ENCODE measurements at places on chromosomes 5 and 9. TPM values are rescaled to one million over a fixed set of nuclear protein-coding genes. Genes with fewer than 3 reads are reported as not detected.

The TUSC1 gene
- 4.3 TPM for polyA plus RNA-seq

The PCDHGA2 gene
- polyA plus RNA-seq = 0.19 TPM

The PRRX2 gene
- polyA plus RNA-seq = 0.83 TPM

The STC2 gene
- 0.80 TPM for polyA plus RNA-seq

The BTNL3 gene
- polyA plus RNA-seq = 0.09 TPM

The LCN15 gene
- polyA plus RNA-seq = not detected

The MYMK gene
- polyA plus RNA-seq = not detected

The PHF24 gene
- polyA plus RNA-seq = 0.36 TPM

The SPIN1 gene
- 13.2 TPM for polyA plus RNA-seq

The ADRA1B gene
- polyA plus RNA-seq = 1.3 TPM

The PDZD2 gene
- 0.39 TPM for polyA plus RNA-seq

The PDGFRB gene
- 27.4 TPM for polyA plus RNA-seq

The ZFP62 gene
- polyA plus RNA-seq = 27.2 TPM

The PHF2 gene
- polyA plus RNA-seq = 11.2 TPM

The FOXD4L4 gene
- polyA plus RNA-seq = 0.02 TPM

The SH3GL2 gene
- polyA plus RNA-seq = not detected

The RGS3 gene
- 48.3 TPM for polyA plus RNA-seq

The C8G gene
- polyA plus RNA-seq = 3.2 TPM

The C5orf34 gene
- polyA plus RNA-seq = 1.2 TPM

The VDAC1 gene
- polyA plus RNA-seq = 84.0 TPM

The ADRB2 gene
- 1.2 TPM for polyA plus RNA-seq

The SLC31A1 gene
- polyA plus RNA-seq = 3.3 TPM

The STK32A gene
- polyA plus RNA-seq = 0.42 TPM

The SH3TC2 gene
- 0.02 TPM for polyA plus RNA-seq

The C6 gene
- 0.02 TPM for polyA plus RNA-seq

The PIP5KL1 gene
- 0.42 TPM for polyA plus RNA-seq

The TERT gene
- polyA plus RNA-seq = 0.53 TPM

The PDE6A gene
- polyA plus RNA-seq = not detected

The AGXT2 gene
- polyA plus RNA-seq = not detected

The PCDHGA9 gene
- polyA plus RNA-seq = not detected

The IFNB1 gene
- not detected for polyA plus RNA-seq

The GTF2H2 gene
- polyA plus RNA-seq = 9.6 TPM

The SHC3 gene
- 0.06 TPM for polyA plus RNA-seq

The PCDHGA6 gene
- 0.54 TPM for polyA plus RNA-seq

The MVB12B gene
- 2.8 TPM for polyA plus RNA-seq

The SOHLH1 gene
- polyA plus RNA-seq = not detected

The PCDHA9 gene
- not detected for polyA plus RNA-seq

The SPINK4 gene
- 0.67 TPM for polyA plus RNA-seq

The MAMDC2 gene
- 1.5 TPM for polyA plus RNA-seq

The INSL4 gene
- polyA plus RNA-seq = not detected

The KCNV2 gene
- not detected for polyA plus RNA-seq

The CDO1 gene
- 1.5 TPM for polyA plus RNA-seq

The OCLN gene
- polyA plus RNA-seq = 1.8 TPM

The FAM200C gene
- polyA plus RNA-seq = 2.0 TPM

The TTC23L gene
- 0.07 TPM for polyA plus RNA-seq

The PDE8B gene
- 0.18 TPM for polyA plus RNA-seq

The ZNF608 gene
- 9.9 TPM for polyA plus RNA-seq

The RABL6 gene
- 38.3 TPM for polyA plus RNA-seq

The IGFBPL1 gene
- not detected for polyA plus RNA-seq

The UBAC1 gene
- 28.0 TPM for polyA plus RNA-seq

The POLR3G gene
- 2.3 TPM for polyA plus RNA-seq

The DMRTA1 gene
- polyA plus RNA-seq = 0.38 TPM

The ZNF883 gene
- polyA plus RNA-seq = 1.4 TPM

The GPR150 gene
- polyA plus RNA-seq = 0.70 TPM

The TICAM2 gene
- polyA plus RNA-seq = 2.9 TPM

The CNTLN gene
- 1.7 TPM for polyA plus RNA-seq

The PPIC gene
- 5.9 TPM for polyA plus RNA-seq

The PKD2L2 gene
- polyA plus RNA-seq = 0.09 TPM
